IPS-NIHi11 (cell line): ENCODE measurements at places on chromosomes 7 and 10.
A peak's percentile ranks its signal among the peaks of the same experiment; 100 is the strongest.

GRCh38 chr10:11311027-11311426, 293.4 kb downstream of the CELF2 start:
- DNase-seq, result no peak

DNA sequence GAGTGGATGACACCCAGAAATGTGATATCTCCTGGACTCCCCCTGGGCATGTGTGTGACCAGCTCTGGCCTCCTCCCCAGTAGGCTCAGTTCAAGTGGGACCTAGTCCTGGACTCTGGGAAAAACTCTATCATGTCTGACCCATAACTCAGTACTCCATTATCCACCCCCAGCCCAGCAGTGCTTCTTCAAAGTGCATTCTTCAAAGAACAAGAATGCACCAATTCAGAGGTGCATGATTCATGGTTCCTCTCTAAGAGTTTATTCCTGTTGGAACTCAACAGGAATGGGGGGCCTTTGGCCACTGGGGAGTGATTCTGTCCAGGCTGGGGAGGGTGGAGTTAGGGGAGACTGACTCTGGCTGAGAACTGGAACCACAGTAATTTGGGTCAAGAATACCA, 173.6 kb upstream of the CXCL12 start:
- no peak for DNase-seq

GRCh38 chr10:68492118-68492517, 20.3 kb upstream of the DNA2 start:
- DNase-seq, result no peak

DNA sequence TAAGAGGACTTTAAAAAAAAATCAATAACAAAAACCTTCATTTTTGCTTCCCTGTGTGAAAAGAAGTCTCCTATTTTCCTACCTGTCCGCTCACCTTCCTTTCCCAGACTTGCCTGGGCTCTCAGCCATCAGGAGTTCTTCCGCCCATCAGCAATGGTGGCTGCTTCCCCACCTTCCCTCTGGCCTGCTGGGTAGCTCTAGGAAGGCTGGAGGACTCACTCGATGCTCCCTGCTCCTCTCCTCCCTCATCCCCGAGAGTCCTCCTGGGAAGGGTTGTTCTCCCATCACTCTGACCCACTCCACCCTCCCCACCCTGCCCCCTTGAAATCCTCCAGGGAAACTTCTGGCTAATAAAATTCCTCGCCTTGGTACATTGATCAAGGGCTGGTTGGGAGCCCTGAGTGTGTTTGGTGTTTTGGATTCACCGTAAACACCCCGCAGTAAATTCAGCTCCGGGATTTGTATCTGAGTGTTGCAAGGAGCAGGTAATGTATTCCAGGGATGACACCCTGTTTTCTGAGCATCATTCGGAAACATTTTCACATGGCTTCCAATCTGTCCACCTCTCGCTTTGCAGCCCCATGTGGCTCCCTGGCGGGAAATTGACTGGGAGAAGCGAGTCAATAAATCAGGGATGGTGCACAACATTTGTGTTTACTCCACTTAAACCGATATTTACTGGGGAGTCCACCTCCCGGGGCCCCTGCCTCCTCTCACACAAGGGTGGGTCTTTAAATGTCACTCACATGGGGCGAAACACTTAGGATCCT, 126.4 kb upstream of the SDK1 start:
- no peak for DNase-seq

GRCh38 chr10:114174695-114175188, 739 bp upstream of the CCDC186 start:
- DNase-seq, result peak; percentile 46

DNA sequence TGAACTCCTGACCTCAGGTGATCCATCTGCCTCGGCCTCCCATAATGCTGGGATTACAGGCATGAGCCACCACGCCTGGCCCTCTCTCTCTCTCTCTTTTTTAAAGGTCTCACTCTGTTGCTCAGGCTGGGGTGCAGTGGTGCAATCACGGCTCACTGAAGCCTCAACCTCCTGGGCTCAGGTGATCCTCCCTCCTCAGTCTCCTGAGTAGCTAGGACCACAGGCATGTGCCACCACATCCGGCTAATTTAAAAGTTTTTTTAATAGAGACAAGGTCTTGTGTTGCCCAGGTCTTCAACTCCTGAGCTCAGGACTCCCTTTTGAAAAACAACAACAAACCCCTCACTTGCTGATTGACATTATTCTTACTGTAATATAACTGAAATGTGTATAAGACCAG, 11.6 kb downstream of the PALD1 start:
- no peak for DNase-seq

DNA sequence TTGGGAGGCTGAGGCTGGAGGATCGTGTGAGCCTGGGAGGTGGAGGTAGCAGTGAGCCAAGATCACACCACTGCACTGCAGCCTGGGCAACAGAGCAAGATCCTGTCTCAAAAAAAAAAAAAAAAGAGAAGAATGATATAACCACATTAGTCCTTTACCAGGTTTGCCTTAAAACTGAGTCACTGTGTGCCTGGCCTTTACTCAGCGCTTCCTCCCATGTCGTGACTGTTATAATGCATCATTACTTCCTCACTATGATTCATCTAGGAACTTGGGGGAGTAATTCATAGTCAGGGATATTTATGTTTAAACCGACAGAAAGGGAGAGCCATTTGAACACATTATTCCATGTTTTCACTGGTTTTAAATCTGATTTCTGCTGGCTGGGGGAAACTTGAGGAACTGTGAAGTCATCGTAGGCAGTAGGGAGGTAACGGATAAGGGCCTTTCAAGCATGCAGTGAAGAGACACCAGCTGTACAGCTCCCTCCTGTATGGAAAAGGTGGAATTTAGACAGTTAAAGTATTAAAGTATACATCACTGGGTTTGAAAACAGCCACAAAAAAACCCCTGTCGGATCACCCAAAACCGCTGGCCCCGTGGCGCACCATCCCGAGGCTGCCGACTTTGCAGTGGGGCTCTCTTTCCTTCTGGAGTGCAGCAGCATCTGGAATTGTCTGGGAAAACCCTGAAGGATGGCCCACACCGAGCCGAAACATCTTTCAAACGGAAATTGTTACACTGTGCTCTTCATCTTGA, 119.8 kb downstream of the NKX6-2 start:
- no peak for DNase-seq

DNA sequence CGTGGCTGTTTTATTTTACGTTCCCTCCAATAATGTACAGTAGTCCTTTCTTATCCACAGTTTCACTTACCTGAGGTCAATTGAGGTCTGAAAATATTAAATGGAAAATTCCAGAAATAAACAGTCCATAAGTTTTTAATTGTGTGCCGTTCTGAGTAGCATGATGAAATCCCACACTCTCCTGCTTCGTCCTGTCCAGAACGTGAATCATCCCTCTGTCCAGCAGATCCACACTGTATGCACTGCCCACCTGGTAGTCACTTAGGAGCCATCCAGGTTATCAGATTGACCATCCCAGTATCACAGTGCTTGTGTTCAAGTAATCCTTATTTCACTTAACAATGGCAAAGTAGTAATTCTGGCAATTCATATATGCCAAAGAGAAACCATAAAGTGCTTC, 46.3 kb downstream of the STARD3NL start:
- no peak for DNase-seq

GRCh38 chr10:114356751-114357514, 47.4 kb downstream of the AFAP1L2 start:
- no peak for DNase-seq
